ENCODE measurements at places on chromosomes 11 and 22.

DNA sequence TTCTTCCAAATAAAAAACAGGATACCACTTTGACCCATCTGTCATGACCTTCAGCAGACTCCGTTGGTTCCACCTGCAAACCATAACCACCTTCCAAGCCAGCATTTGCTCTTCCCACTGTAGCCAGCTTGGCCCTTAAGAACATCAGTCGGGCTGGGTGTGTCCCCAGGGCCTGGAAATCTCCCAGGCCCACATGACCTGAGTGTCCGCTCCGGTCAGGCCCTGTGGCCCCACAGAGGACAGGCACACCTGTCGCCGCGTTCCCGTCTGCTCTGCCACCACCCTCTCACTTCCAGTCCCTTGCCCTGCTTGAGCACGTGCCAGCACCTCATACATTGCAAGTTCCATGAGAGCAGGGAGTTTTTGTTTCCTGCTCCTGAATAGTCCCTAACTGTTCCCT is 65.7 kb upstream of the PITPNB start:
- H3K27ac ChIP-seq, result no peak overlapping the region
- no peaks in the 10 kb centered on the region for H3K4me1 ChIP-seq
- no peaks in the 10 kb centered on the region for H3K36me3 ChIP-seq
- DNase-seq, result peak; percentile 12
- H3K4me3 ChIP-seq, result no peak overlapping the region

- no peak for DNase-seq
- no peak overlapping the region for H3K4me3 ChIP-seq
- no peaks in the 10 kb centered on the region for H3K4me1 ChIP-seq
- no peaks in the 10 kb centered on the region for H3K36me3 ChIP-seq
These were observed 162.4 kb upstream of the SYN3 start for GRCh38 chr22:33220476-33221080.

DNA sequence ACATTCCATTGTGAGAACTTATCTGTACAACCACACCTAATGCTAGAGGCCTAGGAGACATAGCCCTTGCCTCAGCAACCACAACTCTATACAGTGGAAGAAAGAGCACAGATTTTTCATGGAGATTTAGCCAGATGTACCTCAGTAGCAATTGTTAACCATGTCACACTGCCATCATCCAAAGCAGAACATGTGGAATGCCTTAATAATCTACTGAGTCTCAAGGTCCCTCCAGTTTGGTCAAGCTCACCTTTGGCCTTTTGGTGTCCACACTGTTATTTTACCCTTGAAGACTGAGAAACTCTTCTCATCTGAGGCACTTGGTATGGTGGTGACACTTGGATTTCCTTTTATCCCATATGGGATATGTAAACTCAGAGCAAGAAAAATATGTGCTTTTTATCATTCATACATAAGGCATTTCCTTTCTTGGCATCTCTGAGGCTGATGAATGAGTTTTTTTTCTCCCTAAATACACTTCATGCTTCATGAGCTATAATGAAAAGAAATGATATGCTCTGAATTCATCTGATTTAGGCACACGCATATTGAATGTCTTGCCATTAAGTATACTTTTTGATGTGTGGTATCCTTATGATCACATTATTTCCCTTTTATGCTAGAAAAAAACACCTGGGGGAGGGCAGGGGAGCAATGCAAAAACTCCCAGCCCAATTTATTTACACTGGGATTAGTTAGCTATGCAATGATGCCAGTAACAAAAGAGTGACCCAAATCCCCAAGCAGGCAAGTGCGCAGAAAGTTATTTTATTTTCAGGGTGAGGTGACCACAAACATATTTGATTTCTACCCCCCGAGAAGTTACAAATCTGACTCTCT is 63.3 kb upstream of the ME3 start:
- H3K36me3 ChIP-seq, result no peaks in the 10 kb centered on the region
- H3K4me1 ChIP-seq, result peaks cover 8% of the 10 kb centered on the region
- H3K27ac ChIP-seq, result no peak overlapping the region
- no peak for DNase-seq
- H3K27me3 ChIP-seq, result no peaks in the 10 kb centered on the region
- no peak overlapping the region for H3K4me3 ChIP-seq

DNA sequence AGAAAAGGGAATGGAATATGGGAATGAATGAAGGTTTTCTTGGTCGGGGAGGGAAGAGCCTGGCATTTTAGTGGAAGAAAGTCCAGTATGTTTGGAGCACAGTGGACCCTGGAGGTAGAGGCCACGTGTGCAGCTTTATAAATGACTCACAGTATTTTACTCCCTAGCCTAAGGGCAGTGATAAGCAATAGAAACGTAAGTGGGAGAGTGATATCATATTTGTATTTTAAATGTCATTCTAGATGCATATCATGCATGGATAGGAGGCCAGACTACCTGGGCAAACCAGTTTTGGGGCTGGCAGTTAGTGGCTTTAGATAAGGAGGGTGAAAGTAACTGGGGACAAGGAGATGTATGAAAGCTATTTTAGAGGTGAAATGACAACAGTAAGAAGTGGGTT is 174.1 kb downstream of the ARHGAP42 start:
- H3K4me1 ChIP-seq, result no peaks in the 10 kb centered on the region
- DNase-seq, result no peak
- H3K4me3 ChIP-seq, result no peak overlapping the region
- H3K27me3 ChIP-seq, result no peaks in the 10 kb centered on the region
- no peaks in the 10 kb centered on the region for H3K36me3 ChIP-seq
- no peak overlapping the region for H3K27ac ChIP-seq

DNA sequence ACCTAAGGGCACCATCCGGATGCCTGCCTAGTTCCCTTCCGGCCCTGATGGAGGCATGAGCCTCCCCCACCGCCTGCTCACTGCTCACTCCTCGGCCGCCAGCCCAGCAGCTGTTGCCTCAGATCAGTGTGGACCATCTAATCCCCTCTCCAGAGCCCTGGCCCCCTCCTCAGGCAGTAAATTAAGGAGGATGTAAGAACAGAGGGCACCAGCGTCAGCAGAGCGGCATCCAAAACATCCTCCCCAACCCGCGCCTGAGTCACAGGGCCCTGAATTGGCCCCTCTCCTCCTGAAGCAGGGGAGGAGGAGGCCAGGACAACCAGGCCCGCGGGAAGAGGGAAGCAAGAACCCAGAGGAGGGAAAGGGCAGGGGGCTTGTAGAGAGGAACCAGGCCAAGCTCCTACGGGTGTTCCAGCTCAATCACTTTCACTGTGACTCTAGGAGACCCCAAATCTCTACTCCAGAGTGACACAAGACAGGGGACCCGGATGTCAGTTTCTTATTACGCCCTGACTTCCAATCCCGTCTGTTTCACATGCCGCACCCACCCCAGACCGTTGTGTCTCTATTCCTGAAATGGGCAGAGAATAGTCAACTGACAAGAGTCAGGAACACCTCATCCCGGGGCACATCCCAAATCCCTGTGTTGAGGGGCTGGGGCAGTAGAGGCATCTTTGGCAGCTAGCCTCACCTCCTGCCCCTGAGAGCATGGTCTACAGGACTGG is 31.3 kb upstream of the MYOD1 start:
- H3K27me3 ChIP-seq, result no peaks in the 10 kb centered on the region
- H3K36me3 ChIP-seq, result no peaks in the 10 kb centered on the region
- H3K4me3 ChIP-seq, result no peak overlapping the region
- no peaks in the 10 kb centered on the region for H3K4me1 ChIP-seq
- H3K27ac ChIP-seq, result no peak overlapping the region

DNA sequence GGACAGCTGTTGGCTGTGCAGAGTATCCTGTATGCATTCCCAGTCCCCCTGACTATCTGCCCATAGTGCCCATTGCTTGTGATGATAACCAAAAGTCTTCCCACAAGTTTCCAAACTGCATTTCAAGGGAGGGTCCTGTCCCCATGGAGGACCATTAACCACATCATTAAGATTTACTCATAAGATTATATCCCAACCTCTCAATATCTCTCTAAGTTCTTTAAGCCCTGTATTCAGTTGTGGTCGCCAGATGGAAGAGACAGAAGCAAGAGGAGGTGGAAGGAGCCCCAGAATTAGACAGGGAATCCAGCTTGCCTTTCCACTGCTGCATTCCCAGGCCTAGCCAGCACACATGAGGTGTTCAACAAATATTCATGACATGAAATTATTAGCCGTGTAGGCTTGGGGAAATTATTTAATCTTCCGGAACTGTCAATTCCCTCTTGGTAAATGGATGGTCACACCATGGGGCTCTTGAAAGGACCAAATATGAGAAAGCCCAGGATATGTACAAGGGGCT is 42.6 kb upstream of the TIMP3 start:
- H3K4me1 ChIP-seq, result peaks cover 24% of the 10 kb centered on the region
- H3K4me3 ChIP-seq, result no peak overlapping the region
- H3K36me3 ChIP-seq, result no peaks in the 10 kb centered on the region

DNA sequence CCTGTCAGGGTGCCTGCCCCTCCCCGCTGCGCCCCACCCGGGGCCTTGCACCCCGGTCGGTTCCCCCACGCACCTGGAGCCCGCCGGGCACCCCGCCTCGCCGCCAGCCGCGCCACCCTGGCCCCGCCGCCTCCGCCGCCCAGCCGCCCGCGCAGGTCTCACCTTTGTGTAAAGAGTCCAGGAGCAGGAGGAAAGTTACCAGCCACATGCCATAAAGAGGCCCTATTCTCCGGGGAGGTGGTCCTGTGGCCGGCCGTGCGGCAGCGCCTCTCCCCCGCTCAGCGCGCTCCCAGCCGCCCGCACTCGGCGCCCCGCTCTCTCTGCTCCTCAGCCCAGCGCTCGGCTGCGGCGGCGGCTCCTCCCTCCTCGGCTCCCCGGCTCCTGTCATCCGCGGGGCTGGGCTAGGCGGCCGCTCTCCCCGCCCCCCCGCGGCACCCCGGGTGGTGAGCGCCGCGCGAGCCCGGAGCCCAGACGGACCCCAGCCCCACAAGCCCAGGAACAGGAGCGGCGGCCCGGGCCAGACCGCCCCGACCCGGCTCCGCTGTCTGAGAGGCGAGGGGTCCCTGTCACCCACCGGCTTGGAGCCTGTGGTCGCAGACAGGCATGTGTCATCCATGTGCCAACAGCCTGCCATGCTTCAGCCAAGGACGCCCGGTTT is at the start of gene DSCAML1:
TSS of gene DSCAML1 (minus strand) at position 345 of the 658 bp plus-strand sequence. CDS start at position 208, 137 bp downstream.
- H3K36me3 ChIP-seq, result no peaks in the 10 kb centered on the region
- H3K4me3 ChIP-seq, result peak within 1 kb of the TSS; percentile 41

GRCh38 chr11:61041755-61042518 is 60.4 kb upstream of the CD5 start:
- peaks cover 11% of the 10 kb centered on the region for H3K4me1 ChIP-seq
- DNase-seq, result peak; percentile 44
- no peaks in the 10 kb centered on the region for H3K27me3 ChIP-seq
- no peaks in the 10 kb centered on the region for H3K36me3 ChIP-seq
- no peak overlapping the region for H3K4me3 ChIP-seq
- H3K27ac ChIP-seq, result no peak overlapping the region

DNA sequence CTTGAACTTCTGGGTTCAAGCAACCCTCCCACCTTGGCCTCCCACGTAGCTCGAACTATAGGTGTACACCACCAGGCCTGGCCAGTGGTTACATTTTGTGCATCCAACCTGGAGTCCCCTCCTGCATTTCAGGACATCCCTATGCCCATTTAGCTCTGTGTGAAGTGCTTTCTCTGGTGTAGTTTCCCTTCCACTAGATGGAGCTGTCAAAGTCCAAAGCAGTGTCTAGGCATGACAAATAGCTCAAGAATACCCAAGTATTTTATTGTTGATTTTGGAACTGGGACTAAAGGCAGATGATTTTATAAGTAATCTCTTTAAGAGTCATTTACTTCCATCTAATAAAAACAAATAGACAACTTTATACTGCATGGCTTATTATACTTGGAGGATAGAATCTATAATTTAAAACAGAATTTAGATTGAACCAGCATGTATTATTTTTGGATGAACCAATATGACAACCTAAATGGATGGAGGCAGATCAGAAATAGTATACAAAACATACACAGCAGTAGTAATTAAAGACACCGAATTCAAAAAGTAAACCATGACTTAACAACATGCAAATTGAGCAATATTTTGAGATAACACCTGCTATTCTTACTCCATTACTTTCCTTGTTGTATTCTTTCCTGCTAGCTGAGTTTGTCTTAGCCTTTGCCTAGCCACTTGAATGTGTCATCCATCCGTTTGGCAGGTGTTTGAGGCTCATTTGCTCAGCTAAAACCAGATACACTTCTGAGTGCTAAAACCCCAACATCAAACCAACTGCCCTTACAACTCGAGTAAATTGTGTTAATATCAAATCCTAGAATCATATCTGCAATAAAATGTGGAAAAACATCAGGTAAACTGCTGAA is 37.7 kb downstream of the EIF4ENIF1 start:
- H3K4me1 ChIP-seq, result no peaks in the 10 kb centered on the region
- H3K27me3 ChIP-seq, result no peaks in the 10 kb centered on the region
- no peak for DNase-seq
- no peak overlapping the region for H3K27ac ChIP-seq
- no peaks in the 10 kb centered on the region for H3K36me3 ChIP-seq

DNA sequence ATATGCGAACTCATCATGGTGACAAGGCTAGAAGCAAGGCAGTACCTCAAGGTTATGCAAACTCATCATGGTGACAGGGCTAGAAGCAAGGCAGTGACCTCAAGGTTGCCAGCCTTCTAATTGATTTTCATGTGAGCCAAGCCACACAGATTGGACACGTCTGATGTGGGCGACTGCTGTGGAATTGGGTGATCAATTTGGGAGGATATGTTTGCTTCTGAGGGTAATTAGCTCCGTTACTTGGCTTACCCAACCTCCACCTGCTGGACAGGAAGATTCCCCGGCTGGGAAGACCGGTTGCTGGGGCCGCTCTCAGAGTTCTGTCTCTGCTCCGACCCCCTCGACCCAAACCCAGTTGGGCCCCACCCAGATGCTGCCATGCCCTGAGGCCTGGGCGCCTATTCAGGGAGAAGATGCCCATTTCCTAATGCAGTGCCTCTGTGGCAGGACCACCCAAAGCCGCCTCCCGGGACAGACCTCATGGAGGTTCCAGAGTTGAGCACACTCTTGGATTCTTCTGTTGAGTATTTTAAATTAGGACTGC is 69.9 kb upstream of the SHANK2 start:
- no peaks in the 10 kb centered on the region for H3K27me3 ChIP-seq
- H3K36me3 ChIP-seq, result no peaks in the 10 kb centered on the region
- no peaks in the 10 kb centered on the region for H3K4me1 ChIP-seq

DNA sequence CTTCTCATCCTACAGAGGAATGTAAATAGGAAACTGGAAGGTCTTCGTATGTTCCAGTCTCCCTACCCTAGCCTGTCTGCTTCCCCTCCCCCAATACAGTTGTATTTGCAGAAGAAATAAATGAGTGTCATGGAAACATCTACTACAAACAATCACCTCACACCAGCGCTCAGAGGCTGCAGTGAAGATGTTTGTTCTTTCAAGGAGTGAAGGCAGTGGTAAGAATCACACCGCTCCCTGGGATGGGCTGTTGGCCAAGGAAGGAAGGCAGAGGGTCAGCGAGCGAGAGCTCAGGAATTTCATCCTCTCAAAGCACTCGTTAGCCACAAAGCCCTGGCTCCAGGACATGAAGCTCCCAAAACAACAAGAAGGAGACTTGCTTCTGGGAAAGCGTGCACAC is 1.1 kb upstream of the IGSF9B start:
- H3K27me3 ChIP-seq, result no peaks in the 10 kb centered on the region
- peak; percentile 30 for DNase-seq
- H3K36me3 ChIP-seq, result no peaks in the 10 kb centered on the region
- H3K4me1 ChIP-seq, result peaks cover 20% of the 10 kb centered on the region
- H3K4me3 ChIP-seq, result no peak overlapping the region

- no peak overlapping the region for H3K27ac ChIP-seq
- no peaks in the 10 kb centered on the region for H3K27me3 ChIP-seq
- DNase-seq, result no peak
These were observed 107.4 kb downstream of the SEZ6L start for GRCh38 chr22:26276529-26277160.

- no peaks in the 10 kb centered on the region for H3K36me3 ChIP-seq
- H3K27ac ChIP-seq, result no peak overlapping the region
These were observed 104.3 kb downstream of the GAB2 start for GRCh38 chr11:78313181-78313795.
